Activated effector memory CD4-positive, alpha-beta T cell treated with Interleukin-2 at 50 U/mL for 16 hours (primary cell): ENCODE measurements at places on chromosomes 2 and 18.

DNA sequence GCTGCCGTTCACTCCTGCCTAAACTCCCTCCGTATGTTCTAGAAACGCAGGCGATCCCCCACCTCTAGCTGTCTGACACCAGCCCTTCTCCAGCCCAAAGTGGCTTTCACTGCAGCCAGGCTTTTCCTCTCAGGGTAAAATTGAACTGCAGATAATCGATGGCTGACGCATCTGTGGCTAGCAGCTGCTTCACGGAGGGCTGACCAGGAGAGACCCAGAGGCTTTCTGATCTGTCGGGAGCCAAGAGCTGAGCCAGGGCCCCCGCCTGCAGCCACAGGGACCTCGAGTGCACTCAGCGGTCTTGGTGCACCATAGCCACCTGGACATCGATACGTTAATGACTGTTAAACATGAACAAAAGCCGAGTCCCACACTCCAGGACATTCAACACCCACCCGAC lies 107.5 kb downstream of the MBP start:
- no peak for DNase-seq

- no peak for DNase-seq
Measured at GRCh38 chr2:100041385-100041784, 101.0 kb downstream of the AFF3 start.

DNA sequence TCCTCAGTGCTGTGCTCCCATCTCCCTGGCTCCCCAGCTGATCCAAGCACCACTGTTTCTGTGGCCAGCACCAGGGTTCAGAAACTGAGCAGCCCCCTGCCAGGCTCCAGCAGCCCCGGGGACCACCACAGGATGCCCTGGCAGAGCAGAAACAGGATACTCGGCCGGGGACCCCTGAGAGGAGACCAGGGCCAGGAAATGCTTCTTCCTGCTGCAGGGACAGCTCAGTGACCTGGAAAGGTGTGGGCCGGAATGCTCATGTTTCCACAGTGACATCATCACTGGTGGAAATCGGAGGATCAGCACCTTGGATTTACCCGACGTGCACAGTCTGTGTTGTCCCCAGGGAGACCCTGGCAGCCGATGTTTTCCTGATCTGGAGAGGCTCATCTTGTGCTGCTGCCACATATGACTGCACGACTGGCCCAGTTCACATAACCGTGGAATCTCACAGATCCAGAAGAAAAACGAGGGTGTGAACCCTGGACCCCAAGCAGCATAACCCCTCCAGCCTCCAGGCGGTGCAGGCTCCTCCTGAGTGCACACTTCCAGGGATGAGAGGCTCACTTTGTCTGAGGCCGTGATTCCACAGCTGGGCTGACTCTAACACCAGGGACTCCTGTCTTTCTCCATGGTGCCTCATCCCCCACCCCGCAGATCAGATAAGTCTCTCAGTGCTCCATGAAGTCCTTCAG lies 58.0 kb downstream of the DDX1 start:
- no peak for DNase-seq

- DNase-seq = no peak
Measured at GRCh38 chr18:48765053-48765452, 185.7 kb downstream of the SMAD7 start.

DNA sequence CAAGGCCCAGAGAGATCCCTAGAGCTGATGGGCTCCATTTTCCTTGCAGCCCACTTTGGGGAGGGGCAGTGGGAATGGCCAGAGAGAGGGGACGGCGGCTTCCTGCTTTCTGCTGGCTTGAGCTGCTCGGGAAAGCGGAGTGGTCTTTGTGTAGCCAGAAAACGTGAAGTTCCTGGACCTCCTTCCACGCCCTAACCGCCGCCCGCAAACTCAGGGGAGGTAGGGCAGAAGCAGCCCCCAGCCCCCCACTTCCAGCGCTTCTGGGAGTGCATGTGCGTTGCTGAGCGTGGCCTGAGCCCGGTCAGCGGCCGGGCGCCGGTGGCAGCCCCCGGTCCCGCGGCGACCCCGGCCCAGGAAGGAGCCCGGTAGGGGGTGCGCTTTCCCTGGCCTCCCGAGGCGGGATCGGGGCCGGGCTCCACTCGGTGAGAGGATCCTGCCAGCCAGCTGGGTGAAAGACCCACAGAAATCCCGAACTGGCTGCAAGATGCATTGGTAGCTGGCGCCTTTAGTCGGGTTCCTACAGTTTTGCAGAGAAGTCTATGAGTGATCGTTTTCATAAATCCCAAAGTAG lies 25.3 kb upstream of the BOD1L2 start:
- no peak for DNase-seq

- DNase-seq = no peak
Measured at GRCh38 chr2:119387381-119388129, 20.8 kb downstream of the DBI start.

DNA sequence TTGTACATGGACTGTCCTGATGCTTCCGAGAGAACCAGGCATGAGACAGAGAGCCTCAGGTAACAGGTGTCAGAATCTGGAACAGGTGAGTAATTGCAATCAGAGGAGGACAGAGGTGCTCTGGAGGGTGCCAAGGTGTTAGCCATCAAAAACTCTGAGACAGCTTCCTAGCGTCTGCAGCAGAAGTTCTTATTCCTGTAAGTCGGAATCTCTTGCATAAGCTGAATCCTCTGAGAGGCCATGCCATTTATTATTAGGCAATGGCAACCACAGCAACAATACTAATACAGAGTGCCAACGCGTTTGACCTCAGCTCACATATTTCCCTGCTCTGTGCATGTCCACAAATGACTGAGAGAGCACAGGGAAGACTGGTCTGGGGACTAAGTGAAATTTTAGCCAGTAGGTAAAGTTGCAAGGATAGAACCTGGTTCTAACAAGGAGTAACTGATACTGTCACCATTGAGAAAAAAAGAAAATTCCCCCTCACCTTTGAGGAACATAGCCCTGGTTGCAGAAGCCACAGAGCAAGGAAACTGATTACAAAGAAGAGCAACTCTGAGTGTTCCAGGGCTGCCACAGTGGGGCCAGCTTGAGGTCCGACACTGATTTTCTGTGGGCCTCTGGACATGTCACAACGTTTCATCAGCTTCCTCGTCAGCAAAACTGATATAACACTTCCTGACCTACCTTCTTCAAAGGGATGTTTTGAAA lies 55.1 kb upstream of the ACSL3 start:
- DNase-seq = no peak

DNA sequence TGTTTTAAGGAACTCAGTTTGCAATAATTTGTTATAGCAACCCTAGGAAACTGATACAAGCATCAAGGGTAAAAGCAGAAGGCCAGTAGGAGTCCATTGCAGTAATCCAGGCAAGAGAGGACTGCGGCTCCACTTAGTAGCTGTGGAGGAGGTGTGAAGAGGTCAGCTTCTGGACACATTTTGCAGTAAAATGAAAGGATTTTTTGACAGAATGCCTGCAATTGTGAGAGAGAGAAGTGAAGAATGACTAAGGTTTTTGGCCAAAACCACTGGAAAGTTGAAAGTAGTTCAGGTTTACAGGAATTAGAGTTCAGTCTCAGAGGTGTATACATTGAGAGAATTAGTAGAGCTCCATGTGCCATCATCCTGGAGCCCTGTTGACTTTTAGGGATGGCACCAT lies 129.5 kb downstream of the RHBDD1 start:
- no peak for DNase-seq
